ENCODE measurements at places on chromosomes 5 and 9. TPM values are rescaled to one million over a fixed set of nuclear protein-coding genes. Genes with fewer than 3 reads are reported as not detected.

Gene PRLR
- 9.3 TPM for total RNA-seq

- no peak for DNase-seq
Measured at GRCh38 chr9:36640771-36641381, 68.2 kb downstream of the MELK start.

Gene SPATA31A3
- total RNA-seq, result not detected

DNA sequence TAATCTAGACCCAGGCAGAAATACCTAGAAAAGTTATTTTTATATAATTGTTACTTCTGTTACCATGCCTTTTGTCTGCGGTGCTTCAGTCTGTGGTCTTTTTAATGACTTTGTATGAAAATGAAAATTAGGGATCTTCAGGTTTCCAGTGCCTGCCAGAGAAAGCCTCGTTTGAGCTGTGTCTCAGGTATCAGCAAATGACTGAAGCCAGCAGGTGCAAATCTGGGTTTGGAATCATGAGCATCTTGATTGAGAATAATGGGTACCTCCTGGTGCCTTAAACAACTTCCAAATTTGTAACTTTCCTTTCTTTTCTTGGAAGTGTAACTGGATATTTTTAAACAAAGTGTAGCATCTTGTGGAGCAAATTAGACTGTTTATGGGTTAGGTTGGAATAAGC lies 4.3 kb downstream of the ZBTB34 start:
- DNase-seq, result no peak

- peak; percentile 60 for DNase-seq
Measured at GRCh38 chr9:133892193-133892920, 99.8 kb downstream of the VAV2 start.

- no peak for DNase-seq
Measured at GRCh38 chr5:18000744-18001143, 366.5 kb downstream of the TAF11L14 start.

GRCh38 chr9:92707530-92707929 lies 37.6 kb upstream of the IPPK start:
- no peak for DNase-seq

DNA sequence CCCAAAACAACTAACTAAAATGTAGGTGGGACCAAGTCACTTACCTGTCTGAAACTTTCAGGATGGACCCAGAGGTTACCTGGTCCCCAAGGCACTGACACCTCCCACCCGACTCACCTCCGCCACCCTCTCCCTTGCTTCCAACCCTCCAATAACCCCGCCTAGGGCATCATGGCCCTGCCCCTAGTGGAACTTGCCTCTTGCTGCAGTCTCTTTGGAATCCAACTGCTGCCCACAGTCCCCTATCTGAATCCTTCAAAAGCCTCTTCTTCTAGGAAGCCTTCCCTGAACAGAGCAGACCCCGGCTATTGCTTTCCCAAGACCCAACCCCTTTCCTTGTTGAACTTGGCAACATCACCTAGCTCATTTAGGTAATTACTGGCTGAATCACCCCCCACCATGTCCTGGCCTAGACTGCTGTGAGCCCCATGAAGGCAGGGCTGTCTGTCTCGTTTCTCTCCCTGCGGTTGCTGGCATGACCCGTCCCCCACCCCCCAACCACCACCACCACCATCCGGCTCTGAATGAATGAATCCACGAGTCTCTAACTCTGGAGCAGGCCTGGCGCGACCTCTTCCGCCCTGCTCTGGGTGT lies 9.4 kb downstream of the CRB2 start:
- no peak for DNase-seq

Gene ASPN
- 40.9 TPM for total RNA-seq

DNA sequence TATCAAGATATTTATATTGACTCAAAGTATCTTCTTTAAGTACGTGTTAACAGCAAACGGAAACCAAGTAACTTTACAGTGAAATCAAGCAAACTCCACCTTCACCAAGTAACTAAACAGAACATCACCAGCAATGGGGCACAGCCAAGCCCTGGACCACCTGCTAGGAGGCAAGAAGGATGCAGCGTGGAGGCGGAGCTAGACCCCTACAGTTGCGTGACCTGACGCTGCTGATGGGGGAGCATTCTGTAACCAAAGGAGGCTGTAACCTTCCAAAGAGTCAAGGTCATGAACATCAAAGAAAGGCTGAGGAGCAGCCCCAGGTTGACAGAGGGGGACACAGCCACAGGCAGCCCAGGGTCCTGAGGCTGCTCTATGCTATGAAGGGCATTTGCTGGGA lies 6.1 kb downstream of the VAV2 start:
- DNase-seq, result no peak

DNA sequence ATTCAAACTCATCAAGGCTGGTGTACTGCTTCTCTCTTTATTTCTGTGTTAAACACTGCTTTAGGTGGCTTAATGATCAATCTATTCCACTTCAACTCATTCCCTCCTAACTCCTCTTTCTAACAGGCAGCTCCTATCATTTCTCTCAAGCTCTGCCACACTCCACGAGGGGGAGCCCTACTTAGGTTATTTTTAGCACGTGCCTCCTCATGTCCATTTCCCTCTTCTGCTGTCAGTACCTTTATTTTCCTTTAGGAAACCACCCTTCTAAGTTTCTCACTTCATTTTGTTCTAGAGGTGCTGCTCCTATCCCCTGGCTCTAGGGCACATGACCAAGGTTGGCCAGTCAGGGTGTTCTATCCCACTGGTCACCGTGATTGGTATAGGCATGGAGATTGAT lies 6.7 kb upstream of the BRINP1 start:
- no peak for DNase-seq

GRCh38 chr9:91074866-91075265 lies 273.2 kb downstream of the SYK start:
- DNase-seq, result no peak

Gene CDC26
- total RNA-seq, result 29.0 TPM

- no peak for DNase-seq
Measured at GRCh38 chr9:114055061-114055460, 23.0 kb downstream of the AMBP start.

DNA sequence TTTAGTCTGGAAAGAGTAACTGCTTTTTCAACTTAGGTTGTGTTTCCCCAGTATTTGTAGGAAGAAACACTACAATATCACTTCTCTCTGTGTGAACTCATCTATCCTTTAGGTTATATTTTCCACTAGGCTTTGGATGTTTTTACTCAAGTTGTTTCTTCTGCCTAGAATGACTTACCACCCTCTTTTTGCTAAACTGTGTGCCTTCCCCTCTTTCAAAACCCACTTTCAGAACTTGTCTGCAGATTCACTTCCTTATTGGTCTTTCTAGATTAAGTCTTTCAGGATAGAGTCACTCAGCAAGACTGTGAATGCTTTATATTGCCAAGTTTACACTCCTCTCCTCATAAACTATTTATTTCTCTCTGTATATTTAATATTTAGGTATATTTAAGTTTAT lies 14.2 kb upstream of the CAST start:
- no peak for DNase-seq

Gene MXD3
- 9.7 TPM for total RNA-seq

Gene NREP
- 51.2 TPM for total RNA-seq

Gene NMUR2
- 0.09 TPM for total RNA-seq

DNA sequence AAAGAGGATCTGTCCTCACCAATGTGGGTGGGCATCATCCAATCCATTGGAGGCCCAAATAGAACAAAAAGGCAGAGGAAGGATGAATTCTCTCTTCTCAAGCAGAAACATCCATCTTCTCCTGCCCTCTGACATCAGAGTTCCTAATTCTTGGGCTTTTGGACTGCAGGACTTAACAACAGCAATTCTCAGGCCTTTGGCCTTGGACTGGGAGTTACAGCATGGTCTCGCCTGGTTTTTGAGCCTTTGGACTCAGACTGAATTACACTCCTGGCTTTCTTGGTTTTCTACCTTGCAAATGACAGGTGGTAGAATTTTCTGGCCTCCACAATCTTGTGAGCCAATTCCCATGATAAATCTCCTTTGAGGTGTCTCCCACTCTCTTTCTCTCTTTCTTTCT lies 60.5 kb upstream of the CD180 start:
- DNase-seq, result no peak

Gene PWWP2A
- 26.3 TPM for total RNA-seq

DNA sequence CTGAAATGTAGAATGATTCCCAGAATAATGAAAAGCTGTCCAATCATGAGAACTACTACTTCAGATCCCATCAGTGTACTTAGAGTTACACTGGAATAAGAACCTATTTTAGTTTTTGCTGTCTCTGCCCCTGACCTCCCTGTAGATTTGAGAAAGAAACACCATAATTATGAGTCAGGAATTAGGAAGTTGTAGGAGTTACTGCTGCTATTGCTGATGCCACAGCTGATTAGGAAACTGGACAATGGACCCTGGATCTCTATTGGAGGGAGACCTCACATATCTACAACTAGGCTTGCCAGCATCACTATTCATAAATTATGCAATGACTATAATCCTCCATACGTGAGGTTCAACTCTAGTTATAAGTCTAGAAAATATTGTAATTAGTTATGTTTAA lies 48.8 kb upstream of the EDIL3 start:
- DNase-seq, result no peak

Gene SLC6A19
- total RNA-seq, result 179 TPM

All from mucosa of gallbladder (tissue), 1 donor.